ENCODE measurements at places on chromosomes 7 and 10.

- no peak overlapping the region for H3K4me3 ChIP-seq
- no peaks in the 10 kb centered on the region for H3K36me3 ChIP-seq
- no peaks in the 10 kb centered on the region for H3K27me3 ChIP-seq
- DNase-seq, result no peak
- H3K27ac ChIP-seq, result no peak overlapping the region
Measured at GRCh38 chr7:89927762-89928161, 226.5 kb upstream of the STEAP1 start.

DNA sequence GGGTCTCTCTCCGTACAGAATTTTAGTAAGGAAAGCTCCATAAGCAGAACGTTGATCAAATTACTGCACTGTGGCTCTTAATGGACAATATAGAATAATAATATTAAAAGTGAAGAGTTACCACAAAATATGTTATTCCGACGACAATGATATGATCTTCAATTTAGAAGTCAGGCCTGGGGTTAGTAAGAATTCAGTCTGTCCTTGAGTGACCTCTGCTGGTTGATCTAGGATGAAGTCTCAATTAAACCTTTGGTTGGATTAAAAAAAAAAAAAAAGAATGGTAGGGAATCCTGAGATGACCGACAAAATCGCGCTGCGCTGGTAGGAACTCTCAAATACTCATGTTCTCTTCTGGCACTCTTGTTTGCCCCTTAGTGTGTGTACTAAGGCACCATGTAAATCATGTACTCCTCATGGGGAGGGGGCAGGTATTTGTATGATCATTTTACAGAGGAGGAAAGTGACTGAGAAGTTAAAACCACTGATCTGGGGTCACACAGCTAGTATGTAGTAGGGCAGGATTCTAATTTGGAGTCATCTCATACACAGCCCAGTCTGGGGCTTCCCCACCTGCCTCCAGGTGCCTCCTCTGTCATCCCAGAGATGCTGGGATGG, 161.3 kb upstream of the NPVF start:
- H3K27ac ChIP-seq, result no peak overlapping the region
- DNase-seq, result peak; percentile 59
- H3K27me3 ChIP-seq, result no peaks in the 10 kb centered on the region
- no peak overlapping the region for H3K4me3 ChIP-seq
- no peaks in the 10 kb centered on the region for H3K36me3 ChIP-seq
- no peaks in the 10 kb centered on the region for H3K4me1 ChIP-seq

GRCh38 chr10:33302208-33302829, 32.1 kb downstream of the NRP1 start:
- H3K27me3 ChIP-seq, result no peaks in the 10 kb centered on the region
- H3K27ac ChIP-seq, result no peak overlapping the region
- DNase-seq, result no peak
- H3K4me3 ChIP-seq, result no peak overlapping the region
- H3K36me3 ChIP-seq, result no peaks in the 10 kb centered on the region

DNA sequence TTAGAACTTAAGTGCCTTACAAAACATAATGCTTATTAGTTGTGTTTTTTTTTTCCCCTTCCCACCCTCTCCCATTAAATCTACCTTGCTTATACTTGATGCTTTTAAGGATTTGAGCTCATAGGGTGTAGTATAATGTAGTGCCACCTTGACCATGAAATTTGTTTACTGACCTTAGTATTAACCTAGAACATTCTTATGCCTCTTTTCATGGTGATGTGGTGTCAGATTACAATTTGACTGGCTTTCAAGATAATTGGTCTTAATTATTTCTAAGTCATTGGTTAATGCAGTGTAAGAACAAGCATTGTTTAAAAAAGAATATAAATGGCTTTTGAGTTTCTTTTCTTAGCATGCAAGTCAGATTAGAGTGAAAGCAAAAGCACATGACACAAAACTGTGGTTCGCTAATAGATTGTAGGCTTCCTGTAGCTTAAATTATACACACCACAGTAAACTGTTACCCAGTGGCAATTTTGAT, 61.8 kb downstream of the ADD3 start:
- H3K27ac ChIP-seq, result peak overlapping the region; percentile 59
- peaks cover 43% of the 10 kb centered on the region for H3K4me1 ChIP-seq
- DNase-seq, result peak; percentile 69
- no peaks in the 10 kb centered on the region for H3K36me3 ChIP-seq
- H3K27me3 ChIP-seq, result 0 out of 2 replicates have a peak, but pooled peaks cover 4% of the 10 kb centered on the region

GRCh38 chr10:19848226-19848985, 32.2 kb downstream of the PLXDC2 start:
- no peak overlapping the region for H3K4me3 ChIP-seq
- H3K27ac ChIP-seq, result no peak overlapping the region
- no peaks in the 10 kb centered on the region for H3K36me3 ChIP-seq
- H3K27me3 ChIP-seq, result no peaks in the 10 kb centered on the region

DNA sequence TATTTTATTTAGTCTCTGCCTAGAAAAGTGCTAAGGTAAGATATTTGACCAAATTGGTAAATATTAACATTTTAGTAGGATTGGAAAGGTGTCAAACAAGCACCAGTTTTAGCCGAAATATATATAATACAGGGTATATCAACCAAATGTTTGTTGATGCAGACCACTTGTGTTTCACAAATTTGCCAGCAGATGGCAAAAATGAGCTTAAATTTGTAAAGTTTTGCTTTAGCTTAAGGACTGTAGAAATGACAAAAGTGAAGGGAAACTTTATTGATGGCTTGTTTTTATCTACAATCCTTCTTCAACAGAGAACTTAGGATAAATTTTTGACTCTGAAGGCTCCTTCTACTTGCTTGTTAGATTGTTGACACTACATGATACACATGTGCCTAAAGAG, 4.8 kb upstream of the POLR1F start:
- H3K4me1 ChIP-seq, result peaks cover 3% of the 10 kb centered on the region
- H3K36me3 ChIP-seq, result no peaks in the 10 kb centered on the region
- H3K27ac ChIP-seq, result no peak overlapping the region
- DNase-seq, result peak; percentile 74

DNA sequence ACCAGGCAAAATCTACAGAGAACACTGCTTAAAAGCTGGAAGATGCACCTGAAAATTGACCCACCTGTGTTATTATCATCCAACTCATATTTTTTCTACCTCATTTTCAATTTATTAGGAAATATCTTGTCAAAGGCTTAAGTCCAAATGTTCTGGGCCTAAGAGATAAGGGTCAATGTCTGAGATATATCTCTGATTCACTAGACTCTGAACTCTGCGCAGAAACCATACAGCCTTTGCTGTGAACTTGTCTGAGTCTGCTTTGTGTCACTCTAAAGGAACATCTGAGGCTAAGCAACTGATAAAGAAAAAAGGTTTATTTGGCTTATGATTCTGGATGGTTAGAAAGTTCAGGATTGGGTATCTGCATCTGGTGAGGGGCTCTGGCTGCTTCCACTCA, 3.7 kb downstream of the PON1 start:
- DNase-seq, result no peak
- H3K27me3 ChIP-seq, result 0 out of 2 replicates have a peak, but pooled peaks cover 5% of the 10 kb centered on the region
- no peak overlapping the region for H3K27ac ChIP-seq
- H3K36me3 ChIP-seq, result no peaks in the 10 kb centered on the region
- H3K4me3 ChIP-seq, result no peak overlapping the region

GRCh38 chr7:128137181-128137580, 103.9 kb upstream of the LEP start:
- 0 out of 2 replicates have a peak, but pooled peaks cover 8% of the 10 kb centered on the region for H3K4me1 ChIP-seq
- H3K36me3 ChIP-seq, result no peaks in the 10 kb centered on the region
- DNase-seq, result no peak
- H3K27me3 ChIP-seq, result no peaks in the 10 kb centered on the region
- no peak overlapping the region for H3K4me3 ChIP-seq
- no peak overlapping the region for H3K27ac ChIP-seq

GRCh38 chr10:2427412-2427811, 639.9 kb upstream of the PFKP start:
- H3K27ac ChIP-seq, result no peak overlapping the region
- no peaks in the 10 kb centered on the region for H3K27me3 ChIP-seq
- H3K4me3 ChIP-seq, result no peak overlapping the region
- no peak for DNase-seq
- no peaks in the 10 kb centered on the region for H3K4me1 ChIP-seq

- H3K27ac ChIP-seq, result no peak overlapping the region
- no peaks in the 10 kb centered on the region for H3K4me1 ChIP-seq
- H3K36me3 ChIP-seq, result no peaks in the 10 kb centered on the region
- H3K4me3 ChIP-seq, result no peak overlapping the region
- no peaks in the 10 kb centered on the region for H3K27me3 ChIP-seq
Measured at GRCh38 chr7:2175091-2175490, 57.7 kb downstream of the MAD1L1 start.

DNA sequence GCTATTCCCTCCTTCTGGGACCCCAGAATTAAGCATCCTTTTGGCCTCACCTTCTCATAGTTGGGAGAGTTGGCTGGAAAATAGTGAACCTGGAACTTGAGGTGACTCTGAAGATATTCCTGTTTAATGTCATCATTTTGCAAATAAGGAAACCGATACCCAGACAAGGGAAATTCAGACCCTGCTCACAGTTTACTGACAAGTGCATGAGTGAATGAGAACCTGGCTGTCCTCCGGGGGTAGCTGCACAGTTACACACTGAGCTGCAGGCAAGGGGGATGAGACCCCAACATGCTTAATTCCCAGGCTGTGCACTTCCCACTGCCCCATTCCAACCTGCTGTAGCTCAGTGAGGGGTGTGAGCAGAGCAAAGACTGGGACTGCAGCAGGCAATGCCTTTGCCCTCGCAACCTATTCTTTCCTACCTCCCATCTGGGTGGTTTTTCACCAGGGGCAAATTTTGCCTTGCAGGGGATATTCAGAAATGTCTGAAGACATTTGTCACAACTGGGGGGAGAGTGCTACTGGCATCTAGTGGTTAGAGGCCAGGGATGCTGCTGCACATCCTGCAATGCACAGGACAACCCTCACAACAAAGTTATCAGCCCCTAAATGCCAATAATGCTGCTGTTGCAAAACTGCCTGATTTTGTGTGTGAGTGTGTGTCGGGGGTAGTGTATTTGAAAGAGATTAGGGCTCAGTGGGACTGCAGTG, 136.2 kb downstream of the SORCS3 start:
- H3K27me3 ChIP-seq, result no peaks in the 10 kb centered on the region
- H3K27ac ChIP-seq, result no peak overlapping the region
- no peak for DNase-seq
- no peaks in the 10 kb centered on the region for H3K4me1 ChIP-seq

DNA sequence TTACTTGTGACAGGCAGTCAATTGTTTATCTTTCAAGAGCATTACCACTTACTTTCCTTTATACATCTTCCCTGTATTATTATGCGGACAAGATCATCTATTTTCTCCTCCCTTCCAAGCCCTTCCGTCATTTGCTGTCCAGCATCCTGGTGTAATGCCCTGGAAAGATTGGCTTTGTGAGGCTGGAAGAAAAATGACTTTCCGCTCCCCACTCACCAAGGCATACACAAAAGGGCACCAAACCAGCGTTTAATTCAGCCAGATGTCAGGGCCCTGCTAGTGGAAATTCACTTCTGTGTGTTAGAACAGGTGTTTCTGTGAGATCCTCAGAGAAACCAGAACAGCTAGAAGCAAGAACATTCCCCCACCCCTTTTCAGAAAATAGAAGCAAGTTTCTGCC, 128.1 kb upstream of the NANOS1 start:
- no peaks in the 10 kb centered on the region for H3K27me3 ChIP-seq
- DNase-seq, result no peak
- no peaks in the 10 kb centered on the region for H3K36me3 ChIP-seq
- no peak overlapping the region for H3K4me3 ChIP-seq
- no peak overlapping the region for H3K27ac ChIP-seq

GRCh38 chr10:110002801-110003523, 4.8 kb upstream of the ADD3 start:
- DNase-seq, result no peak
- H3K4me3 ChIP-seq, result no peak overlapping the region
- H3K27me3 ChIP-seq, result no peaks in the 10 kb centered on the region
- H3K27ac ChIP-seq, result no peak overlapping the region
- H3K36me3 ChIP-seq, result no peaks in the 10 kb centered on the region

DNA sequence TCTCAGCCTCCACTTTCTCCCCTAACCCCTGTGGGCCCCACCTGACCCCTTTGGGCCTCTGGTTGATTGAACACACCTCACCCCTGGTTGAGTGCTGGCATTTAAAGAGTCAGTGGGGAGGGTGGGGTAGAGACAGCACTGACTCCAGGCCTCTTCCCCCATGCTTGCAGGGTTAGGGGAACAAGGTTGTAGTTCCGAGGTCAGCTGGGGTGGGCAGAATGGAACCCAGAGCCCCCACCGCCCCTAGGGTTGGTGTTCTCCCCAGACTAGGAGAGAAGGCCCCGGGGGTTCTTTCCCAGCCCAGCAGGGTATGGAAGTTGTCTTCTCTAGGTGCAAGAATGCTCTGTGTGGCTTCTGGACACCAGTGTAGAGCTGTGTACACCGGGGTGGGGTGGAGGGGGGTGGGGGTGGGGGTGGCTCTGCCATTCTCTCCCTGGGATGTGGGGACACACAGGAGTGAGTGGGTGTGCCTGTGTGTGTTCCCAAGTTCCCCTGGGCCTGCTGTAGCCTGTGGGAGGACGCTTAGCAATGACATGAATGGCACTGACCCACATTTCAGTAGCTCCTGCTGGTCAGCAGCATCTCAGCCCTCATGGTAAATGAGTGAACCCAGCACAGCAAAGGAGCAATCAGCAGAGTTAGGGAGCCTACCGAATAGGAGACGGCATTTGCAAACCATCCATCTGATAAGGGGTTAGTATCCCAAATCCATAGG, 33.6 kb downstream of the PRF1 start:
- no peak overlapping the region for H3K27ac ChIP-seq
- H3K27me3 ChIP-seq, result no peaks in the 10 kb centered on the region
- peaks cover 9% of the 10 kb centered on the region for H3K4me1 ChIP-seq
- DNase-seq, result no peak

DNA sequence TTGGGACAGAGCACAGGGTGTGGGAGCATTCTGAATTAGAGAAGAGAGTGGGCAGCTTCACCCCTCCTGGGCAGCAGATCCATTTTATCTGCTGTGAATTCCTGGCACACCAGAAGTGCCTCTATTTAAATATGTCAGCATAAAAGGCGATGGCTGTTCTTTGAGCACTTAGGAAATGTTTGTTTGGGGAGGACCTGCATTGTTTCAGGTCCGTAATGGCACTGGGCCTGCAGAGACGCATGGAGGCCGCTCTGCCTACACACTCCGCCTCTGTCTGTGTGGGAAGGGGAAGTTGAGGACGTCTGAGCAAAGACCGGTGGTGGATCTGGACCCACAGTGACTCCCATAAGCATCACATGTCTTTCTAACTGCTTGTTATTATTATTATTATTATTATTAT, 253.2 kb downstream of the CAMK1D start:
- H3K27me3 ChIP-seq, result no peaks in the 10 kb centered on the region
- no peak overlapping the region for H3K27ac ChIP-seq
- no peak for DNase-seq
- no peak overlapping the region for H3K4me3 ChIP-seq
- H3K36me3 ChIP-seq, result no peaks in the 10 kb centered on the region

- DNase-seq, result no peak
- H3K27ac ChIP-seq, result 0 out of 2 replicates have a peak overlapping the region, but pooled peaks have one; percentile 16
- H3K27me3 ChIP-seq, result no peaks in the 10 kb centered on the region
- H3K4me1 ChIP-seq, result peaks cover 28% of the 10 kb centered on the region
Measured at GRCh38 chr10:3812141-3812540, 27.1 kb upstream of the KLF6 start.

GRCh38 chr7:47408675-47409074, 173.2 kb downstream of the TNS3 start:
- H3K27ac ChIP-seq, result no peak overlapping the region
- peaks cover 29% of the 10 kb centered on the region for H3K36me3 ChIP-seq
- no peak overlapping the region for H3K4me3 ChIP-seq

GRCh38 chr7:42494199-42494710, 257.2 kb upstream of the GLI3 start:
- H3K27ac ChIP-seq, result no peak overlapping the region
- H3K36me3 ChIP-seq, result no peaks in the 10 kb centered on the region
- DNase-seq, result no peak
- no peaks in the 10 kb centered on the region for H3K27me3 ChIP-seq
- no peaks in the 10 kb centered on the region for H3K4me1 ChIP-seq

Data from MM.1S (cell line).